ENCODE measurements at places on chromosomes 1 and 21.

- DNase-seq, result peak; percentile 49
Observed at GRCh38 chr1:156797212-156797871, 19.3 kb downstream of the SH2D2A start.

DNA sequence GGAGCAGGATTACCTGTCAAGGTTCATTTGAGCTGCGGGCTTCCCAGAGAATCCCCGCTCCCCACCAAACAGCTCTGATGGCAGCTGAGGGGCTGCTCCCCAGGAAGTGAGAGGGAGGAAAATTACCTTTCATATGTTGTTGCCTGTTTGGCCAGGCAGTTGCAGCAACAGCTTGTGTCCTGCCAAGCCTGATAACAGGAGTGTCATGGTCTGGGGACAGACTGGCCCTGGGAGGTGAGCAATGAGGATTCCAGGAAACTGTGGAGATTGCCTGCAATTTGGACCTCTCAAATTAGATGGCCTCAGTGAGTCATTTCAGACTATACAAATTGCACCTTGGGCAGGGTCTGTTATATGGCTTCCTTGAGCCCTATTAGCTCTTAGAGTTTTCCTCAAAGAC is 189.3 kb downstream of the PTPRU start:
- no peak for DNase-seq

GRCh38 chr1:155970531-155971167 is 7.7 kb downstream of the ARHGEF2 start:
- peak; percentile 73 for DNase-seq

- no peak for DNase-seq
Observed at GRCh38 chr21:46641656-46642055, 6.2 kb downstream of the PRMT2 start.

DNA sequence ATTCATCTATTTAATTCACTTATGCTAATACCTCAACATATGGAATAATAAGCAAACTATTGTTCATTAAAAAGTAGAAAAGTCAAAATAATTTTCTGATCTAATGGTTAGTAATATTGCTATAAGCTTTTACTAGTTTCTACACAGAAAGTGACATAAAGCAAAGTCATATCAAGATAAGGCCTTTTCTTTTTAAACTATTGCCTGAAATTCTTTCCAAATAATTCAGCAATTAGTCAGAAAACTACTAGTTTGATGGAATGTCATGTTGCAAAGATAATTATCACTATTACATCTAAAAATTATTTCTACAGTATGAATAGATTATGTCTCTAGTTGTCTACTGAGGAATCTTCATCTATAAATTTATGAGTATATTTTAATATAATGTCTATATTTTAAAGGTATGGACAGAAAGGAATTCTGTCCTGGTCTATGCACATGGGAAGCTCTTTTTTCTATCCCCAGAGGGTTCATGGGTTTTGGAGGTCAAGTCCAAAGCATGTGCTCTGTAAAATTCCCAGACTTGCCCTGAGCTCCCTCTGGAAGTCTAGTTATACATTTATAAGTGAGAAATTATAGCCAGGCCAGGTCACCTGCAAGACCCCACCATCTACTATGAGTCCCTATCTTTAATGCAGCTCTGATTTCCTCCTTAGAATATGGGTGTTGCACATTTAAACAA is 84.6 kb upstream of the DPYD start:
- DNase-seq, result peak; percentile 25

DNA sequence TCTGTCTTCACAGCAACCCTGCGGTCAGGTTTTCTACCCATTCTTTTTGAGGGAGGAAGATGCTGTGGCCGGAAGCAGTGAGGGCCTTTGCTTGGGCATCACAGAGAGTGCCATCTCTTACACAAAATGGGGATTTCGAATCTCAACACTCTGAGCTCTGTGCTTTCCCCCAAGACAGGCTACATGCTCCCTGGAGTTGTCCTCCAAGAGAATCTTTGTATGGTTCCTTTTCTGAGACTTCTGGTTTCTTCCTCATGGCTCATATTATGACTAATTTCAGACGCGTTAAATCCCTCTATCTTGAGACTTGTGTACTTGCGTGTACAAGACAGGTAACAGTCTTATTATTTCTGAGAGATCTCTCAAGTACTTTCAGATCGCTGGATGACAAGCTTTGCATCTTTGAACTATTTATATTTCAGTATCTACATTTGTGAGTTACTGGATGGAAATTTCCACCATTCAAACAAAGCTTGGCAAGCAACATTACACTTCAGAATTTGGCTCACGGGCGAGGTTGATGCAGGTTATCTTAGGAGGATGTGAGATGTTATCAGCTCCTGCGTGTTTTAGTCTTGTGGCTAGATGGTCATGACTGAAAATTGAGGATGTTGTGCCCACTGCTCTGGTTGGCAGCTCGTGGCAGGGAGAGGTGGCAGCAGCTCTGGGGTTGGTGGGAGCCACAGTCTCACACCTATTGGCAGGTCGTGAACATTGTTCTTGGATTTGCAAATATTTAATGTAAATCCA is 19.4 kb downstream of the ABCG1 start:
- no peak for DNase-seq

DNA sequence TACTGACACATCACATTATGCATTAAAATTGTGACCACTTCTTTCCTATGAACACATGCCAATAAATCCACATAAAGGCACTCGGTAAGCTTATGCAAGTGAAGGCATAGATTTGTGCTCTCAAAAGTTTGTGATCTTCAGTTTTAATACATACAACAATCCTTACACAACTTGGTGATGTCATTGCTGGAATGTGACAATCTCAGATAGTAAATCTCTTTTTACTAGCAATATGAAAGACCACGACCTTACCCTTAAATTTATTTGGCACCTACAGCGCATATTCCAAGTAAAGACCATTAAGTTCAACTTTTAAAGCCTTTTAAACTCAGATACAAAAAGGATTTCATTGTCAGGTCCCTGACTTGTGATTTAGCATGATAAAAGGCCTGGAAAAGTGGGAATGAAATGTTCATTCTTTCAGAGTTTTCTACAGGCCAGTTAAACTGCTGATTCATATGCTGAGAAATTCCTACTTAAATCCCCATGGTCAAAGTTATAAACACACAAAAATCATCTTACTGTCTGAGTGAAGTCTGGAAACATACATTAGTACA is 157.4 kb downstream of the SIPA1L2 start:
- DNase-seq, result peak; percentile 65

DNA sequence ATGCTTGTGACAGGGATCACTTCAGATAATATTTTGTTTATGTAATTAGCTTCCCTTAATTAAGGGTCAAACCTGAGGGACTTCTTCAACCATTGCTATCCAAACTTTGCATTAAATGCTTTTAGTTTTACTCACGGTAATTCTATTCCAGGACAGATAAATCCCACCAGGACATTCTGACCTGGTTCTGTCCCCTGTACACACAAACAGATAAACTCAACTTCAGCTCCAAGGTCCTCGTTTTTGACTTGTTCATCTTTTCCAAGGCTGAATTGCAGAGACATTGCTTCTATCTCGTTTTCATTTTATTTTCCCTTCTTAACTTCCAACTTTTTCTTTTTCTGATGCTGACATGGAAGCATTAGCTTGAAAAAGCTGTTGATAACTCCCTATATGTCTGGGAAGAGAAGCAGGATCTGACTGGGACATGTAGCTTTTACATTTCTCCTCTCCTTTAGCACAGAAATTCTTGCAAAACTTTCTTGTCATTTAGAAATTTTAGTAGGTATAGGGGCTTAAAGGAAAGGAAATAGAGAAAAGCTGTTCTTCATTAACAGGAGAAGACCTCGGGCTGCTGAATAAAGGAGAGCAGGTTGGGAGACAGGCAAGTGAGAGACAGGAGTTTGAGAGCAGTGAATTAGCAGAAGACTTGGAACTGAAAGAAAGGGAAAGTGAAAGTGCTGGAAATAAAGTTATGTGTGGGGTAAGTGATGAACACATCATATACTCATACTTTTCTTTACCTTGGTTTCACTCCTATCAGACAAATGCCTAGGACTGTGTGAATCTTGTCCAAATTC is 231.7 kb upstream of the B3GALT2 start:
- DNase-seq, result peak; percentile 29

- no peak for DNase-seq
Observed at GRCh38 chr1:187605736-187606135, 777.0 kb downstream of the PLA2G4A start.

DNA sequence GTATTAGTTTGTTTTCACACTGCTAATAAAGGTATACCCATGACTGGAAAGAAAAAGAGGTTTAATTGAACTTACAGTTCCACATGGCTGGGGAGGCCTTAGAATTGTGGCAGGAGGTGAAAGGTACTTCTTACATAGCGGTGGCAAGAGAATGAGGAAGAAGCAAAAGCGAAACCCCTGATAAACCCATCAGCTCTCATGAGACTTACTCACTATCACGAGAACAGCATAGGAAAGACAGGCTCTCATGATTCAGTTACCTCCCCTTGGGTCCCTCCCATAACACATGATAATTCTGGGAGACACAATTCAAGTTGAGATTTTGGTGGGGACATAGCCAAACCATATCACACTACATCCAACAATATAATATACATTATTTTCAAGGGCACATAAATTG is 145.7 kb upstream of the BARHL2 start:
- DNase-seq, result no peak

GRCh38 chr1:160534823-160535605 is 12.0 kb upstream of the SLAMF6 start:
- no peak for DNase-seq

DNA sequence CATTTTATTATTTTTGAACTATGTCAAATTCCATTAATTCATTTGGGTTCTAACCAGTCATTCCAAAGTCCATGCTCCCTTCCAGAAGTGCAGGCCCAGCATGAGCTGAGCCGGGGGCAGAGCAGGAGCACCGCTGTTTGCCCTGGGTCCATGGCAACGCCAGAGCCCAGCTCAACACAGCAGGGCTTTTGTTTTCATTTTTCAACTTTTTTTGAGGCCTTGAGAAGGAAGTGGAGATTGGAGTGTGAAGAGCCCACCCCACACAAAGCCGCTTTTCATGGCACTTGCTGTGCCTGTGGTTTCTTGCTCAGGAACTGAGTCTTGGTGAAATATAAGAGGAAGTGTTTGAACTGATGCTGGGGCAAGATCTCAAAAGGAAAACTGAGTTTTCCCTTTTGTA is 13.2 kb upstream of the PRMT2 start:
- DNase-seq, result no peak

DNA sequence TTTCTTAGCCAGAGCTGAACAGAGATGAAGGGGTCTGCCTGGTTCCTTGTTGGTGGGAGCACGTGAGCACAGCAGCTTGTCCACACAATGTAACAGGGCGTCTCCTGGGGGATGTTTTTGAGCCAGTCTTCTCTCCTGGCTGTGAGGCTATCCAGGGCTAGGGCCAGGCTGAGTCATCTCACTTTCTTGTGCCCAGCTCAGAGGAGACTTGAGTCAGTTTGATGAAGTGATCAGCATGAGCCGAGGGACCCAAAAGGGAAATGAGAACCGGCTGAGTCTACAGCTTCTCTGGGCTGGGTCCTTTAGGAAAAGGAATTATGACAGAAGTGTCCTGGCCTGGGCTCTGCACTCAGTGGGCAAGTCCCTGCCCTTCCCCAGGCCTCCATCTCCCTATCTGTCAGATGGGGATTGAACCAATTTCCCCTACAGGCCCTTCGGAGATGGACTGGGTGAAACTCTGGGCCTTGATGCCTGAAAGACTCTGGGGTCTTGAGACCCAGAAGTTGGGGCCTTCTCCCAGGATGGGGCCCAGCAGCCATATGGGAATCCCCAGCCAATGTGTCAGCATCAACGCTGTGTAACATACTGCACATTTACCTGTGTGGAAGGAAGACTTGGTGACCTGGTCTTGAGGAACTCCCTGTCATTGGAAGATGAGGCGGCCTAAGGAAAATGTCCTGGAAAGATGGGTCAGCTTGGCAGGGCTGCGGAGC is 36.6 kb downstream of the DMRTB1 start:
- DNase-seq, result peak; percentile 25

- DNase-seq, result no peak
Observed at GRCh38 chr21:46110499-46111192, 12.7 kb downstream of the COL6A2 start.

- DNase-seq, result no peak
Observed at GRCh38 chr1:164853146-164853545, 294.2 kb downstream of the PBX1 start.

DNA sequence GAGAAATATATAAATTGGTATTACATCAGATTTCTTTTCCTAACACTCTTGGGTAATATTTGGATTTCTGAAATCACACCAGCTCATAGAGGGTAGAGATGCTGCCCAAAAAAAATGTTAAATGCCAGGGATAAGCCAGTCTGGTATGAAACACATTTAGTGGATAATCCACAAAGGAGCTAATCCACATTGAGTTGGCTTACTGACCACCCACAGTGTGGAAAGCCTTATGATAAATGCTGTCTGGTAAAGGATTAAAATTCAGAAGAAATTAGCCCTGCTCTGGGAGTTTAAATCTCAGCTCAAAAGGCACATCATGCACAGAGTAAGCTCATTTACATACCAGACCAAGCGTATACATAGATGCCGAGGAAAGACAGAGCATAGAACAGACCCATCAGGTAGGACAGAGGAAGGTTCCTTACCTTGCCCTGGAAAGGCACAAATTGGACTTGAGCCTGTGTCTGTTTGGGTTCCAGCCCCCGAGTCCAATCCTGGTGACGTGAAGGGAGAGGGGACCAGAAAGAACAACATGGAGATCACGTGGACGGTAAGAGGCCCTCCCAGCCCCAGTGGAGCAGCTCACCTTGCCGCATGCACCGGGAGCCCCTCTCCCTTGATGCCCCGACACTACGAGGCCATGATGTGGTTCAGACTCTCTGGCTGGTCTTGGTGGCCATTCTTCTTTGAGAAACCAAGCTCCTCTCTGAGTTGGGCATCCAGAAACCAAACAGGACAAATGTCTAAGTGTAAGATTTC is 62.9 kb upstream of the CNTN2 start:
- DNase-seq, result no peak

DNA sequence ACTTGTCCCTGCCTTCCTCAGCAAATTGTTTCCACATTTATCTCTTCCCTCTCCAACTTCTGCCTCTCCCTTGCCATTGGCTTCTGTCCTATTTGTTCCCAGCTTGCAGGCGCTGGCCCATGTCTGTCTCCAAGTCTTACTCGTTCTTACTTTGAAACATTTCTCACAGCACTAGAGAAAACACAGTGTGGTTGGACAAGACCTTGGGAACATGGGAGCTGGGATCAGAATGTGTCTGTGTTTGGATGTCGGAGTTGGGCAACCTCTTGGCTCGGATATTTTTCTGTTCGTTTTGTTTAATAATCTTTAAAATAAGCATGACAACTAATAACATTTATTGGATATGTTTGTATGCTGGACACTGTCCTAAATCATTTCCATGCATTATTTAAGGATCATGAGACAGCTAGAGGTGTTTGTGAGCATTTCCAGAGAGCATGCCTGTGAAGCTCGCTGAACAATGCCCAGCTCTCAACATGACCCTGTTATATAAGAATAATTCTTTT is 5.9 kb upstream of the BRWD1 start:
- DNase-seq, result peak; percentile 82

GRCh38 chr1:190000365-190000872 is 477.2 kb downstream of the BRINP3 start:
- no peak for DNase-seq

GRCh38 chr21:45335151-45335760 is 47.6 kb upstream of the POFUT2 start:
- DNase-seq, result no peak

GRCh38 chr1:222896630-222897526 is 82.0 kb downstream of the DISP1 start:
- peak; percentile 23 for DNase-seq
